ENCODE measurements at places on chromosomes 11 and 22. TPM values are rescaled to one million over a fixed set of nuclear protein-coding genes. Genes with fewer than 3 reads are reported as not detected.

DNA sequence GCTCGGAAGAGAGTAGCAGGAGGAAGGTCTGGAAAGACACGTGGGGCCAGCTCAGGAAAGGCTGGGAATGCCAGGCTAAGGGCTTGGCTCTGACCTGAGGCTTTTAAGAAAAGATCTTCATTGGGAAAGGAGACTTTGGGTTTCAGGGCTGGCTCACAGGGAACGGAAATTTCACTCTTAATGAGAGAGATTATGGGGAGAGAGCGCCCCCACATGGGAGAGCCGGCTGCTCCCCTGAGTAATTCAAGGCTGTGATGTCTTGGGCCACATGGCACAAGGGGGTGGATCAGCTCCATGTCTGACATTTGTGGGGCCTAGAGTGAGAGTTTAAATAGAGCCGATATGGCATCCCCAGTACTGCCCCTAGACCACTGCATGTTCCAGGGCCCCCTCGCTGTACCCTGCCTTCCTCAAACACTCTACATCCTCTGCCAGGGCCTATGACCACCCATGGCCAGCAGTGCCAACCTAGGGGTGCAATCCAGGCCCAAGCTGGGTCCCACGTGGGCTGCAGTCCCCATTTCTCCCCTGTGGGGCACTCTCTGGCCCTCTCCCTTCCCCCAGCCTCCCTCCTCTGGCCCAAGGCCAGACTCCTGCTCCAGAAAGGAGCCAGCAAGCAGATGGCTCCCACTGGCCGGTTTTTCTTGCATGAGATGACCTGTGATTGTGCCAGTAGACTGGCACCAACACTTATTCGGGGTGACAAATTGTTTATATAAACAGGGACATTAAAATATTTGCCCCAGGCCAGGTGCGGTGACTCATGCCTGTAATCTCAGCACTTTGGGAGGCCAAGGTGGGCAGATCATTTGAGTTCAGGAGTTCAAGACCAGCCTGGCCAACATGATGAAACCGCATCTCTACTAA is 75.2 kb downstream of the ISX start:
- DNase-seq: no peak

DNA sequence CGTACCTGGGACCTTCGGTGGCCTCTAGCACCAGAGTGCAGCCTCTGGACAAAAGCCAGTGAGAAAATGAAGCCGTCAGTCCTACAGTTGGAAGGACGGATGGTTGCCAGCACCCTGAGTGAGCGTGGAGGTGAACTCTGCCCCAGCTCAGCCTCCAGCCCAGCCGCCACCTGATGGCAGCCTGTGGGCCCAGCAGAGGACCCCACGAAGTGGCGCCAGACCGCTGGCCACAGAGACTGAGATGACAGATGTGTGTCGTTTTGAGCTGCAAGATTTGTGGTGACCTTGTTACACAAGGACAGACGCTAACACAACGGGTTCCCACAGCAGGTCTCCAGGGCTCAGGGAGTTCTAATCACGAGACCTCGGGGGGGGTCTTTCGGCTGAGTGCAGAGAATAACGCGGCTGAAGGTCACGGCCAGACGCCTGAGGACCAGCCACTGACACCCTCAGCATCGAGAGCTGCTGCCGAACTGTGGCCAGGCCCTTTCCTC is 75.0 kb downstream of the BRD1 start:
- DNase-seq: no peak

GRCh38 chr11:87754685-87755084 is 420.6 kb downstream of the RAB38 start:
- DNase-seq: no peak

DNA sequence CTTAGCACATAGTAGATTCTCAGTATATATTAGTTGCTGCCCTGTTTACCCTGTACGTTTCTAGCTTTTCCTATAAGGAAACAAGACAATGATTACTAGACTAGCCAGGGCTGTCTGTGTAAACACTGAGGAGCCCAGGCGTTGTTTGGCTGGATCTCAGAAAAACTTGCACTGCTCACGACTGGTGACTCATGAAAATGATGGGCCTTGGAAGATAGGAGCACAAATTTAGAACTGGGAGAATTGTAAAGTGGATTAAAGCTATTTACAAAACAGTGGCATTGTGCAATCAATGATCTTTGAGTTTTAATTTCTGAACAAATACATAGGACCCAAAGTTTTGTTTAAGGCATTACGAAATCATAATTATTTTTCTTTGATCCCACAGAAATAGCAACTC is 276.9 kb downstream of the FAM76B start:
- peak; percentile 33 for DNase-seq

DNA sequence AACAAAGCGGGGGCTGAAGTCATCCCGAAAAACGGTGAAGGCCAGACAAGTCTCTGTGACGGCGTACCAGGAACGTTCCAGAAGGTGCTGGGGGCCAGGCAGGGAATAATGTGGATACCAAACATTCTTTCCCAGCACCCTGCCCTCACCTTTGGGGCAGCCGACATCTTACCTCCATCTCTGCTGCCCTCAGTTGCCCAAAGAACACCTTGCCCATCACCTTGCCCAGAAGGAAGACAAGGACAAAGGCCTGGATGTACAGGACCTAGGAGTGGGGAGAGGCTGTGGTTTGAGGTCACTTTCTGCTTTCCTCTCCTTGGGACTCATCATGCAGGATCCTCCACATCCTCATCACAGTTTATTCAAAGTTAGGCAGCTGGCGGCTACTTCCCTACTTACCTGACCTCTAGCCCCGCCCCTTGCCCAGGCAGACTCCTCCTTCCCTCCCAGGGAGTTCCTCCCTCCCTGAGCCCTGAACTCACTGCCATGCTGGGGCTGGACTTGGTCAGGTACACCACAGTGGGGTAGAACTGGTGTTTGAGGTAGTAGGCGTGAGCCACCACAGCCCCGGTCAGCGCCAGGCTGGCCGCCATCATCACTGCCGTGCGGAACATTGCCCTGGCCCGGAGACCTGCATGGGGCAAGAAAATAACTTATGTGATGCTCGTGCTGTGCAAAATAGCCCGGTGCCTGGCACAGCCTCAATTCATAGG is 1.2 kb downstream of the SYVN1 start:
- DNase-seq: peak; percentile 28

DNA sequence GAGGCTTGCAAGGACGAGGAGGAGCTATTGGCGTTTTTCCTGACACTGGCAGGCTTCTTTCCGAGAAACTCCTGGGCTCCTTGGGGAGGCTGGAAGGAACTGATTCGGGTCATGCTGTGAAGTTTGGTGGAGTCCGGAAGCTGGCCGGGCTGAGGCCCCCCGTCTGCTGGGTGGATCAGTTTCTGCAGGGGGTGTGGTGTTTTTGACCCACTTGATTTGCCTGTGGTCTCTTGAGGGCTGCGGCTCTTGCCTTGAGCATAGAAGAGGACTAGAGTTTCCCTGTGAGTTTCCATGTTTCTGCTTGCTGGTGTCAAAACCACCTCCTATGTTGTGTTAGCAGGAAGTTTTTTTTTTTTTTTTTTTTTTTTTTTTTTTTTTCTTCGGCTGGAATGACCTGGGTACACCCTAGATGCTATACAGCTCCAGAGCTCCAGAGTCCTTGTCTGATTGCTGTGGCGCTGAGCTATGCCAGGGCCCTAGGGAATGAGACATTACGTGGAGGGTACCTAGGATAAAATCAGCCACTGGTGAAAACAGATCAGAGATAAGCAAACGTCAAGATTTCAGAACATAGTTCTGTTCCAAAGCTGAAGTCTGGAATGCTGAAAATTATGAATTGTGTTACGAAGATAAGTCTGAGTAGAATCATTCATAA is 728 bp downstream of the TBC1D22A start:
- peak; percentile 36 for DNase-seq

DNA sequence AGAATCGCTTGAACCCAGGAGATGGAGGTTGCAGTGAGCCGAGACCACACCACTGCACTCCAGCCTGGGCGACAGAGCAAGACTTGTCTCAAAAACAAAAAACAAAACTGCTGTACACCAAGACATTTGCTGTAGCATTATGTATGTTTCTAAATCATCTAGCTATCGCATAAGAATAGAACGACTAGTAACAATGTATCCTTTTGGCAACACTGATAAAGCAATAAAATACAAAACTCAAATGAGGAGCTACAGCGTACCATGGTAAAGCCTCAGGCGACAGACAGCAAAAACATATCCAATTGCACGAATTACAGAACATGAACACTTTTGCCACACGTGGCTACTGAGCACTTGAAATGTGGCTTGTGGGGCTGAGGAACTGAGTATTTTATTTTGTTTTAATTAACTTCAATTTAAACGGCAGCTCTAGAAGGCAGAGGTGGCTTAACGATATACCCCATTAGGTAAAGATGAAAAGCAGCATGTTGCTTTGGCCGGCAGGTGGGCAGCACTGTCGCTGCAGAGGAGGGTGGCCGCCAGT is 2.3 kb downstream of the TUBGCP6 start:
- DNase-seq: no peak

DNA sequence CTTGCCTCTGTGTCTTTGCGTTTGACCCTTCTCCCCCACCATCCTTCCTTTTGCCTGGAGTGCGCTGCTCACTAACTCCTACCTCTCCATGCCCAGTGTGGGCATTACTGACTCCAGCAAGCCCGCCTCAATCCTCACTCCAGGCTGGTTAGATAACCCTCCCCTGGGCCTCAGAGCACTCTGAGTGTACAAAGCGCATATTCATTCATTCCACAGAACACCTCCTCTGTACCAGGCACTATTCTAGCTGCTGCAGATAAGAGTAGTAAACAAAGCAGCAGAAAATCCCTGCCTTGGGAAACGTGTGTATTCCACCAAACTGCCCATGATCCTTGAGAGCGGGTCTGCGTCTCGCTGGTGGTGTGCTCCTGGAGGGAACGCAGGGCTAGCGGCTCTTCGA is 3.2 kb downstream of the SLC22A8 start:
- DNase-seq: no peak

GRCh38 chr22:45552580-45553350 is 50.1 kb downstream of the FBLN1 start:
- no peak for DNase-seq

- no peak for DNase-seq
These were observed 17.3 kb upstream of the CLNS1A start for GRCh38 chr11:77654770-77655434.

DNA sequence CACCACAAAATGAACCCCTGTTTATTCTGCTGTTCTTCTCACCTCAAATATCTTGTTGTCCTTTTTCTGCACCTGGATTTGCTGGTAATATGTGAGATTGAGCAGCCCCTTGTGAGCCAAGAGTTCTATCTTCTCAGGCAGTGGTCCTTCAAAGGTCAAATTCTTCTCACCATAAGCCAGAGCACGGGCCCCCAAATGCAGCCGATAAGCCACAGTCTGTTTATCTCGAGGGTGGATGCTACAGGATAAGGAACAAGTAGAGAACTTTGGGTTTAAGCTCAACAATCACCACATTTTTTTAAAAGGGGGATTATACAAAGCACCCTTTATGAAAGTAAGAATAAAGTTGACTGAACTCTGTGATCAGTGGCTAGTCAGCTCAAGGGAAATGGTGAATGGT is 15.8 kb downstream of the TBRG1 start:
- no peak for DNase-seq

DNA sequence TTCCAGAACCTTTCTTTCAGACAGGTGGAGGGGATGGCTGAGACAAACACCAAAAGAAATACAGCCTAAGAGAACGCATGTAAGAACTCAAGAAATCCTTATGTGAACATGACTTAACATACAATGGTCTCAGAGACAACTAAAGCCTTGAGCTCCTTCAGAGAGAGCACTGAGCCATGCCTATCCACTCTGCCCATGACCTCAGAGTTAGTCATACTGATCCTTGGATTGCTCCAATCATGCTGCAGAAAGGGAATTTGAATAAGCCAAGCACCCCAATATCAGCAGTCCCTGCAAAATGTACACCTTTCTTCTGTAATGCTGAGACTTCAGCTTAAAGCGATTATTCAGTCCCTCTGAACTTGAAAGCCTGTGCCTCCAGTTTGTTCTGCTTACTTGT is 43.2 kb upstream of the CHKA start:
- peak; percentile 19 for DNase-seq

DNA sequence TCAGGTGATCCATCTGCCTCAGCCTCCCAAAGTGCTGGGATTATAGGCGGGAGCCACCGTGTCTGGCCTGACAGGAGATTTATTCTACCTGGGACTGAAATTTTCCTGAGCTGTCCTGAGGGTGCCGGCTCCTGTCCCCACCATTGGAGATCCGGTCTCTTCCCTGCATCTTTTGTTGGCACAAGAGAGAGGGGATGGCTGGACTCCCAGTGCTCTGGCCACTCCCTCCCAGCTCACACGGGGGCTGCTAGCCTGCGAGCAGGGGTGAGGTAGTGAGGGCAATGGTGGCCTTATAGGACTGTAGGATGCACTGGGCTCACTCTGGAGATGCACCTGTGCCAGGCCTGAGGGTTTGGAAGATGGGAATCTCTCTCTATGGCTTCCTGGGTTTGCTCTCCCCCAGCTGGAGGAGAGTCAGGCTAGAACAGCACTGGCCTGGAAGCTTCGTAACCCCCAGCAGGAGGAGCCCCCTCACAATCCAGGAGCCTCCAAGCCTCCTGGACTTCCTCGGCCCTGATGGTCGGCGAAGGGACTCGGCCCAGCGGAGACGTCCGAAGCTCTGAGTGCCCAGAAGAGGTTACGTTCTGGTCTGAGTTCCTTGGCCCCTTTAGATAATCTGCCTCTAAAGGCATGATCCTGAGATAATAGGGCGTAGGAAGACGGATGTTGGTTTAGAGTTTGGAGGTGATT is 106.4 kb downstream of the NECTIN1 start:
- no peak for DNase-seq

- DNase-seq: no peak
These were observed 313.7 kb upstream of the CADM1 start for GRCh38 chr11:115817844-115818468.

DNA sequence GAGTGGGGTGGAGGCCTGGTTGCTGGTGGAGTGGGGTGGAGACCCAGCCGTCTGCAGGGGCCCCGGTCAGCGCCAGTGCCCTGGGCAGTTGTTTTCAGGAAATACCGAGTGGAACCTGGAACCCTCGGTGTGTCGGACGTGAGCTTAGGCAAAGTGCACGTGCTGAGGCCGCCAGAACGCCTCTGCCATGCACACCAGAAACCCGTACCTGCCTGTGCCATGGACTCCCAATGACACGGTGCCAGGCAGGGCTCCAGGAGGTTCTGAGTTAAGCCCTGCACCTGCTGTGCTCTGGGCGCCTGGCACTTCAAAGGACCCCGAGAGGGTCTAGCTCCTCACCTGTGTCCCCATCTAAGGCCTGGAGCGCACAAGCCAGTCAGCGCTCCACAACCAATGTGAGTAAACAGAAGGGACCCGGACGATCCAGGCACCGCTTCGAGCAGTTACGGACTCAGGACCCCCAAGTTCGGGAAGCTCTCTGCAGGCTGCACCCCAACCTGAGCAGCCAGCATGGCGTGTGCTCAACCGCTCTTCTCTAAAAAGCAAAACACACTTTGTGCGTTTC is 12.3 kb downstream of the TOLLIP start:
- no peak for DNase-seq

Gene ELF5
- total RNA-seq: not detected

Gene MS4A4A
- total RNA-seq: not detected

Gene APOA4
- total RNA-seq: not detected

Gene APOBEC3B
- total RNA-seq: 2.5 TPM

Gene TMPRSS13
- not detected for total RNA-seq

Gene KRTAP5-1
- total RNA-seq: not detected

Gene CPT1B
- 7.5 TPM for total RNA-seq

Gene CDC42EP2
- total RNA-seq: 11.4 TPM

Gene ANO1
- not detected for total RNA-seq

Gene OR5B21
- not detected for total RNA-seq

Gene OTOG
- total RNA-seq: not detected

Gene SNAP29
- total RNA-seq: 6.0 TPM

Gene NTM
- total RNA-seq: 0.09 TPM

Gene SPTBN2
- total RNA-seq: 50.4 TPM
